ENCODE measurements at places on chromosomes 1 and 21. TPM values are rescaled to one million over a fixed set of nuclear protein-coding genes. Genes with fewer than 3 reads are reported as not detected.

The KPRP gene
- total RNA-seq, result 138 TPM

The CLDN19 gene
- total RNA-seq, result 0.44 TPM

The TNFRSF18 gene
- total RNA-seq, result 37.8 TPM

The NPPB gene
- total RNA-seq, result not detected

The INTS7 gene
- total RNA-seq, result 22.3 TPM

DNA sequence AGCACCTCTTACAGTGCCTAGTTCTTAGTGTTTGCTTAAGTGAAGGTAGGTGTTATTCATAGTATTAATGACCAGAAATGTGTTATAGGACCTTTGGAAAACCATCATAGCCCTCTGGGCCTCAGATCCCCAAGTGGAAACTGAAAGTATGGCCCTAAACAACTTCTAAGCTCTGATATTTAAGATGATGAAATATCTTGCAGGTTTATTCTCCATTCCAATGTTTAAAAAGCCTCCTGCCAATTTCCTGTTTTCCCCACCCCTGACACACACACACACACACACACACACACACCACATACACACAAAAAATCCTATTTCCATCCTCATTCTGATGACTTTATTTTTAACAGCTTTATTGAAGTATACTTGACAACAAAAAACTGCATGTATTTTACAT, 108.2 kb downstream of the DIRAS3 start:
- no peaks in the 10 kb centered on the region for H3K36me3 ChIP-seq
- H3K4me1 ChIP-seq, result no peaks in the 10 kb centered on the region
- no peak for DNase-seq

- H3K36me3 ChIP-seq, result peaks cover 87% of the 10 kb centered on the region
- peak; percentile 77 for DNase-seq
- H3K27me3 ChIP-seq, result no peaks in the 10 kb centered on the region
- no peak overlapping the region for H3K4me3 ChIP-seq
- no peak overlapping the region for H3K27ac ChIP-seq
Measured at GRCh38 chr21:46117586-46118315, 19.8 kb downstream of the COL6A2 start.

DNA sequence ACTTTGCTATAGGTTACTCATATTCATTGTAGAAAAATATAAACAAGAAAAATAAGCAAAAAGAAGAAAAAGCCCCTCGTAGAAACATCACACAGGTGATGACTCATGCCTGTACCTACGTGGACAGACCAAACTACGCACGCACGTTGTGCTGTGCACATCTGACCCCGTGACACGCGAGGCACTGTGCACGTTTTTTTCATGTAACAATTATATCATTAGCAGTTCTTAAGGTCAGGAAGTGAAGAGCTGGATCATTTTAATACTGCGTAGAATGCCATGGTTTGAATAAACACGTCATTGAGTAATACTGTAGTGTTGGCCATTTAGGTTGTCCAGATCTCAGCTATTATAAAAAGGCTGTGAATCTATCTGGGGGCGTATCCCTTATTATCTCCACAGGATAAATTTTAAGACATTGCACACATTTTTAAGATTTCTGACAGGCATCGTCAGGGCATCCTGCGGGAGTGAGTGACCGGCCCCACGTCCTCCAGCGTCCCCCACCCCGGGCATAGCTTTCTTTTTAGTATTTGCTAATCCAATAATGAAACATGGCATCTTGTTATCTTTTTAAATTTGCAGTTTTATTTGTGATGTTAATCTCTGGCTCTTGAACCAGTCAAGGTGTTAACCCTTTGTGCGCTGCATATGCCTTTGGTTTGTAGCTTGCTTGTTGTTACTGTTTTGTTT, 23.4 kb upstream of the ADARB1 start:
- DNase-seq, result no peak
- H3K27ac ChIP-seq, result peak overlapping the region; percentile 70
- no peak overlapping the region for H3K4me3 ChIP-seq
- no peaks in the 10 kb centered on the region for H3K27me3 ChIP-seq
- H3K4me1 ChIP-seq, result peaks cover 16% of the 10 kb centered on the region
- no peaks in the 10 kb centered on the region for H3K36me3 ChIP-seq

DNA sequence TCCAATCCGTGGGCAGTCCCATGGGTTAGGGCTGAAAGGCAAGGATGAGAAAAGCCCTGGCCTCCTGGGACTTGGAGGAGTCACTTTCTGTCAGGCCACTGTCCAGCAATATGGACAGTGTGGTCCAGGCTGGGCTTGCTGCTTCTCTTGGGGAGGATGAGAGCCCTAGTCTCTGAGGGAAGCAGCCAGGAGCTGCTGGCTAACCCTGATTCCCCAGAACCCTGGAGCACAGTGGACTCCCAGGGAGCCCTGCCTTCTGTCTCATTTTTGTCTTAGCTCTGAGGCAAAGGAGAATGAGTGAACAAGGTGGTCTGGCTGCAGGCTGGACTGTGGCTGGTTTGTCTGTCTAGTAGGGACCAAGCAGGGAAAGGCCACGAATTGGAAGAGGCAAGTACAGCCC, 23.8 kb upstream of the EDN2 start:
- H3K36me3 ChIP-seq, result peaks cover 9% of the 10 kb centered on the region
- no peak for DNase-seq
- H3K27me3 ChIP-seq, result no peaks in the 10 kb centered on the region
- no peak overlapping the region for H3K4me3 ChIP-seq
- no peak overlapping the region for H3K27ac ChIP-seq

DNA sequence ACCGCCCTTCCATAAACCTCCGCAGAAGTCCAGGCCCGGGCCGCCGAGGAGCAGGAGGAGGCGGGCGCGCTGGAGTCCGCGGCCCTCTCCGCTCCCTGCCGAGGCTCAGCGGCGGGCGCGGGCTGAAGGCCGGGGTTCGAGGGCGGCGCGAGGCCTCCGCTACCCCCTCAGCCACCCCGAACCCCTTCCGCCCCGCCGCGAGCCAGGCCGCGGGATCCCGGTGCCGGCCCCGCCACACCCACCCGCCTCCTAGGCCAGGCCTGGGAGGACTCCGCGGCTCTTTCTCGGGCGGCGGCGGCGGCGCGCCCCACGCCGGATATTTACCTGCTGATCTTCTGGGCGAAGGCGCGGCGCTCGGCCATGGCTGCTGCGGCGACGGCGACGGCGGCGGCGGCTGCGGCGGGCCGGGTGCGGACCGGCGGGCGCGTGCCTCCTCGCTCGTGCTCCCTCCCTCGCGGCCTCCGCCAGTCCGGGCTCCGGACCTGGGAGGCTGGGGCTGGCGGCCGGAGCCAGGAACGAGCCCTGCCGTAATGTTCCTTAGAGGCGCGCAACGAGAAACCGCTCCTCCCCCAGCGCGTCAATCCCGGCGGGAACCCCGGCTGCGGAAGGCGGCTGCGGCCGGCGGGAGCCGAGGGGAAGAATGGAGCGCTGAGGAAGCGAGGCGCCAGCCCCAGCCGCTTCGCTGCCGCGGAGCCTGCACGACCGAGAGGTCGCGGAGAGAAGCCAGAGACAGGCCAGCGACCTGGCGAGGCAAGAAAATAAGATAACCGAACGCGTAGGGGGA, at the start of gene DOCK7:
TSS of gene DOCK7 (minus strand) at position 484 of the 784 bp plus-strand sequence. CDS start at position 362, 122 bp downstream.
- peak within 1 kb of the TSS; percentile 80 for H3K4me3 ChIP-seq
- no peaks in the 10 kb centered on the region for H3K27me3 ChIP-seq
- peaks cover 52% of the 10 kb centered on the region for H3K4me1 ChIP-seq
- peak; percentile 76 for DNase-seq
- H3K36me3 ChIP-seq, result no peaks in the 10 kb centered on the region

DNA sequence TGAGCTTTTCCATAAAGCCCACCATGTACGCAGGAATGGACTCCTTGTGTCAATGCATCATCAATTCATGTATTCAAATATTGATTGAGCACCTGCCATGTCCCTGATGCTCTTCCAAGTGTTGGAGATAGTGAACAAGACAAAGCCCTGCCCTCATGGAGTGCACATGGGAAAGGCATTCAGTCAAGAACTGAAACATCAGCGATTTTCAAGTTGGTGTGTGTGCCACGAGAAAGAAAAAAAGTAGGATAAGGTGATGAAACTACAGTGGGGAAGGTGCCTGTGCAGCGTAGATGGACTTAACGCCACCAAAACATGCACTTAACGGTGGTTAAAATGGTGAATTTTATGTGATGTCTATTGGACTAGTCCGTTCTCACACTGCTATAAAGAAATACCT, 432.7 kb upstream of the VAMP3 start:
- peaks cover under 1% of the 10 kb centered on the region for H3K27me3 ChIP-seq
- H3K4me3 ChIP-seq, result no peak overlapping the region
- peaks cover 13% of the 10 kb centered on the region for H3K4me1 ChIP-seq
- no peak overlapping the region for H3K27ac ChIP-seq
- no peaks in the 10 kb centered on the region for H3K36me3 ChIP-seq
- no peak for DNase-seq

DNA sequence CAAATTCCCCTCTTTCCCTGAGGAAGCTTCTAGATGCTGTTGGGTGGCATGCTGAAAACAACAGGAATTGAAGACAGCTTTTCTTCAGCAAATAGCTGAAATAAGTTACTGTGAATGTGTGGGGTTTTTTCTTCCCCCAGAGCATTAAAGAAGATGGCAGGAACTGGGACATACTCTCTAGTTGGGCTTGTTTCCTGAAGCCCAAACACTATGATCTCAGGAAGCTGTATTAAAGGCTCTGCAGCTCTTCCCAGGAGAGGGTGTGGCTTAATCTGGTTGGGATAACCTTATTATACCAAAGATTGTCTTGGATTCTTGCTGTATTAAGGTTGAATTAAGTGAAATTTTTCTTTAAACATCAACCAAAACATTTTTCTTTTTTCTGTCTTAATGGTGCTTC, 64.9 kb upstream of the LMO4 start:
- H3K36me3 ChIP-seq, result no peaks in the 10 kb centered on the region
- H3K4me1 ChIP-seq, result no peaks in the 10 kb centered on the region
- no peak overlapping the region for H3K27ac ChIP-seq
- no peaks in the 10 kb centered on the region for H3K27me3 ChIP-seq
- DNase-seq, result no peak

DNA sequence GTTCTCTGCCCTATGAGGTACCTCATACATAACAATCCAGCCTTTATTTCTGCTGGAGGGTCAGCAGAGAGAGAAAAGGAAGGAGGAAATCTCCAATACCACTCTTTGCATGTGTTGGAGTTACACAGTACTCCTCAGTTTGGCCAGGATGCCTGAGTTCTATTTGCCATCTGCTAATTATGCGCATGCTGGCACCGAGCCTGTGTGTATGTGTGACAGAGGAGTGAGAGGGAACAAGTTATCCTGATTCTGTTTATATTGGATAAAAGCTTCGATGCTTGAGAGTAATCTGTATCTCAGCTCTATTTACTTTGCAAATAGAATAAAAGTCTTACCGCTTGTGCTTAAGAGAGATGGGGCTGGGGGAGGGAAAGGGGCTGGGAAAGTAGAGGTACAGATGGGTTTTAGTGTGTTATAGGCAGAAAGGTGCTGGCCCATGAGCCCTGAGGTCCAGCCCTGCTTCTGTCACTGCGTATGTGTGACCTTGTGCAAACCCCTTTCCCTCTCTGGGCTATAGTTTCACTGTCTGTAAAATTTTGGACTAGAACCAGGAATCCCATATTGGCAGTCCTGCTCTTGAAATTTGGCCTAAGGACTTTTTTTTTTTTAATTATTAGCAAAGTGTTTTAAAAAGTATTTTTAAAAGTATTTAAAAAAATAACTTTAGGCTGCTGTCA, 54.5 kb upstream of the PLXNA2 start:
- H3K36me3 ChIP-seq, result no peaks in the 10 kb centered on the region
- H3K27ac ChIP-seq, result no peak overlapping the region
- peaks cover 2% of the 10 kb centered on the region for H3K27me3 ChIP-seq
- H3K4me1 ChIP-seq, result no peaks in the 10 kb centered on the region
- no peak overlapping the region for H3K4me3 ChIP-seq

DNA sequence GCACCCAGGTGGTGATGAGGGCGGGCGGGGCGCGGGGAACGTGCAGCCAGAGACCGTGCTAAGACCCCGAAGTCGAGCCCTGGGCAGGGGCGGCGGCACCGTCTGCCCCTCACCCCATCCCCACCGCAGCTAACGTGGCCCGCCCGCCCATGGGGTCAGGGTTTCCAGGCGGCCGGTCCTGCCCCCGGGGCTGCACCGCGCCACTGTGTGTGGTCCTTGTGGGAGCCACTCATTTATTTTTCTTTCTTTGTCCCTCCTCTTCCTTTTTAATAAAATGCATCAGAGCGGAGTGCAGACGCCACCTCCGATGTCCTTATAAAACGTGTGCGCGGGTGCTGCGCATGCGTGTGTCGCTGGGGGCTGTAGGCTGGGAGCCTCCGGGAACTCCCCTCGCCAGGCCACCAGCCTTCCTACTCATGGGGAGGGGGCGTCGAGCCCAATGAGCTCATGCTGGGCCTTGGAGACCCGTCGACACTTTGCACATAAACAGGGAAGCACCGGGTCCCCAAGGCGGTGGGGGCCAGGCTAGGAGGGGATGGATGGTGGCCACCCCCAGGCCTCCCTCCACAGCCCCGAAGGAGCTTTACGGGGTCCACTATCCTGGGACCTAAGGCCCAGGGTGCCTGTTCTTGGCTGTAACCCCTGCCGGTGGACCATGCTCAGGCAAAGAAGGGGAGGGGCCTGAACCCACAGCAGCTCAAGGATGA, 59.9 kb downstream of the WNT9A start:
- H3K36me3 ChIP-seq, result no peaks in the 10 kb centered on the region
- peak; percentile 84 for DNase-seq
- peak overlapping the region; percentile 82 for H3K27ac ChIP-seq
- H3K27me3 ChIP-seq, result no peaks in the 10 kb centered on the region
- peaks cover 28% of the 10 kb centered on the region for H3K4me1 ChIP-seq
- H3K4me3 ChIP-seq, result peak overlapping the region; percentile 50

All from suprapubic skin (tissue), 4 donors.